ENCODE measurements at places on chromosomes 11 and 22.

- no peak for DNase-seq
Observed at GRCh38 chr11:112651386-112651785, 309.8 kb upstream of the NCAM1 start.

- no peak for DNase-seq
Observed at GRCh38 chr11:111936040-111936540, 1.1 kb upstream of the DIXDC1 start.

- no peak for DNase-seq
Observed at GRCh38 chr11:125364121-125364826, 131.8 kb downstream of the FEZ1 start.

- DNase-seq, result no peak
Observed at GRCh38 chr11:113440816-113441215, 34.4 kb downstream of the DRD2 start.

DNA sequence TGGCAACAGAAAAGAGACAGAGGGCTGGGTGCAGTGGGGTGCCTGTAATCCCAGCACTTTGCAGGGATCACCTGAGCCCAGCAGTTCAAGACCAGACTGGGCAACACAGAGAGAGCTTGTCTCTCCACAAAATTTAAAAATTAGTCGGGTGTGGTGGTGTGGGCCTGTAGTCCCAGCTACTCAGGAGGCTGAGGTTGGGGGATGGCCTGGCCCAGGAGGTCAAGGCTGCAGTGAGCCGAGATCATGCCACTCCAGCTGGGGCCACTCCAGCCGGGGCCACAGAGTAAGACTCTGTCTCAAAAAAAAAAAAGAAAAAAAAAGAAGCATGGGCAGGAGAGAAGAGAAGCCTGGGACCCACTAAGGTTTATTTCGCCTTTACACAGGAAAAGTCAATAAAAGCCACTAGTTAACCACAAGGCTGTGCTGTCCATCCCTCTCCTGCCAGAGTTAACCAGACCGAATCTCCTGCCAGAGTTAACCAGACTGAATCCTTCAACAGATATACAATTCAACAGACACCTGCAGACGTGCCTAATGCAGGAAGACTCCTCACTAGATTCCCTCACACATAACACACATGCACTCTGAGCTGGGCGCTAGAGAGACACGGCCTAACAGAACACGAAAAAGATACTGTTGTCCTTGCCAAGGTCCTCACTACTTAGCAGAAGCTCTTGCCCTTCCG is 29.8 kb downstream of the MICAL3 start:
- DNase-seq, result no peak

DNA sequence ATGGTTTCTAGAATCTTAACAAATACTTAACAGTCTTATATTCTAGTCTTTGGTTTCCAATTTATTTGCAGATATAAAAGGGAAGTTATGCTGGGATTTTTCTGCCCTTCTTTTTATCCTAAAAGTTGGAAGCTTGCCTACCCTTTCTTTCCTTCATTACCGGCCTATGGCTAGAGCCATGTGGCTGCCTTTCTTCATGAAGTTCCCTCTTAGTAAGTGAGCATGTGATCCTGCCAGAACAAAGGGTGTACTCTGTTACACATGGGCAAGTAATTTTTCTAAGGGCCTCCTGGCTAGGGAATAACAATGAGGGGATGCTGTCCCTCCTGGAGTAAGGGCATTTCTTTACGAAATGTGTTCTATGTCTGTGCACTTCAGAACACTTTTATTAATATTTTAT is 252.1 kb upstream of the PITPNB start:
- DNase-seq, result no peak

DNA sequence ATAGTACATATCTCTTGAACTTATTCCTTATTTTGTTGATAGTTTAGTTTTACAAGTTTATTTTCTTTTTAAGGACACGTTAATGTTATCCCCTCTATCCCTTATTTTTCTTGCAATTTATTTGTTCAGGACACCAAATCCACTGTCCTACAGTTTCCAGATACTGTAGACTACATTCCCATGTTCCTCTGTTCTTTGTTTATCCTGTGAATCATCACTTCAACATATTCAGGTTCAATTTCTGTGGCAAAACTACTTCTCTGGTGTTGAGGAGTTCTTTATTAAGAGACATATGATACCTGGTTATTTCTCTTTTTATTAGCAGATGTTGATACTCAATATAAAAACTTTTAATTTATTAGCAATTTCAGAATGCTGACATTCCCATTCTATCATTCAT is 72.8 kb upstream of the CLNS1A start:
- no peak for DNase-seq

All from activated CD4-positive, alpha-beta T cell treated with anti-CD3 and anti-CD28 coated beads for 48 hours (primary cell).